ENCODE measurements at places on chromosomes 1 and 21.

GRCh38 chr21:41932191-41932575 lies 21.6 kb downstream of the C2CD2 start:
- no peak for DNase-seq

DNA sequence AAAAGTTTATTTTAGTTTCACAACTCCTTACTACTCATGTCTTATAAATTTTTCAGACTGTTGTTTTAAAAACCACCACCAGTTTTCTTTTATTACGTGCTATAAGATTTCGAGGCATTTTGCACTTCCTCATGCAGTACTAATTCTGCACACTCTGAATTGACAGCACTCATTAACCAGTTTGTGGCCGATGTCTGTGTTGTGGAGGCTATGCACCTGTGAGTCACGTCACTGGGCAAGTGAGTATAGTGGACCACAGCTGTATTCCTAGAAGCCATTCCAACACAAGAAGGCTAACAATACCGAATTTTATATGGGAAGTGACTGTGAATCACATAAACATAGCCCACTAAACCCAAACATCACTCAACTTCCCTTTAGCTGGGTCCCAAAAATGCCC lies 21.0 kb upstream of the SPATA6 start:
- DNase-seq, result no peak

DNA sequence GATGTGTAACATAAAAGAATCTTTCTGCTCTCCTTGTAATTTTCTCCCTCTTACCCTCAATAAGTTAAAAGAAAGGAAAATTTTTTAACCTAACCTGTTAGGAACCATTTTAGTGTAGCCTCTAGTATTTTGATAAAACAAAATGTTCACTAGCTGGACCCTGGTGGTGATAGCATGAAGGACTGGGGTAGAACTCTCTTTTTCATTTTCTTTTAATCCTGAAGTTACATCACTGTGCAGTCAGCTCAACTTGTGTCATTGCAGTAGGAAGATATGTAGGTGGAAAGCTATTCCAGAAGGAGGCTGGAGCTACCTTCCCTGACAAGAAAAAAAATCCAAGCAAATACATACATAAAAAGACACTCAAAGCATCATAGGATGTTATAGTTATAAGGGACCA lies 39.3 kb downstream of the NFIA start:
- DNase-seq, result no peak

- no peak for DNase-seq
These were observed 89.4 kb downstream of the LPAR3 start for GRCh38 chr1:84803604-84804003.

GRCh38 chr1:9714257-9714718 lies 62.8 kb downstream of the PIK3CD start:
- DNase-seq, result no peak

DNA sequence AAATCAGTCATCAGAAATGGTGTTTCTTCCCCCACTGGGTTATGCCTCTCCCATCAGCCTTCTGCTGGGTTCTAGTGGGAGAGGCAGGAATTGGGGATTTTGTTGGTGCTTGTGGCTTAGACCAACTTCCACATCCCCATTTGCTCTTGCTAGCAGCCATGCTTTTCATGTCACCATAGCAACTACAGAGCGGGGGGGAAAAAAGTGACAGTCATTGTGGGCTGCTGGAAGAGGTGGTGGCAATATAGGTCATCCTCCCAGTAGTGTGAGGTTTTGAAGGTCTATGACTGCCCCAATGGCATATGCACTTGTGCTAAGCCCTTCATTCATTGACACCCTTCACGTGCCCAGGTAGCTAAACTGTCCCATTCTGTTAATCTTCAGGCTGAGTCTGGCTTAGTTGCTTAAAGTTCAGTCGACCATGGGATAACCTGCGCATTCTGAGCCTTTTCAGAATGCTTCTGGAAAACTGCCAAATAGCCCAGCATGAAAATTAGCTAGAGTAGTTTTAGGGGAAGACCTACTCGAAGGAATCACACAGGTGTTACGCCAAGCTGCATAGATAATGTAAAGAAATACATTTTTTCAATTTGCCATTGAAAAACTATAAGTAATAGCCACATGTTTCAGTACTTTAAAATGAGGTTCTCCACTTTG lies 53.7 kb upstream of the ZNF326 start:
- no peak for DNase-seq

DNA sequence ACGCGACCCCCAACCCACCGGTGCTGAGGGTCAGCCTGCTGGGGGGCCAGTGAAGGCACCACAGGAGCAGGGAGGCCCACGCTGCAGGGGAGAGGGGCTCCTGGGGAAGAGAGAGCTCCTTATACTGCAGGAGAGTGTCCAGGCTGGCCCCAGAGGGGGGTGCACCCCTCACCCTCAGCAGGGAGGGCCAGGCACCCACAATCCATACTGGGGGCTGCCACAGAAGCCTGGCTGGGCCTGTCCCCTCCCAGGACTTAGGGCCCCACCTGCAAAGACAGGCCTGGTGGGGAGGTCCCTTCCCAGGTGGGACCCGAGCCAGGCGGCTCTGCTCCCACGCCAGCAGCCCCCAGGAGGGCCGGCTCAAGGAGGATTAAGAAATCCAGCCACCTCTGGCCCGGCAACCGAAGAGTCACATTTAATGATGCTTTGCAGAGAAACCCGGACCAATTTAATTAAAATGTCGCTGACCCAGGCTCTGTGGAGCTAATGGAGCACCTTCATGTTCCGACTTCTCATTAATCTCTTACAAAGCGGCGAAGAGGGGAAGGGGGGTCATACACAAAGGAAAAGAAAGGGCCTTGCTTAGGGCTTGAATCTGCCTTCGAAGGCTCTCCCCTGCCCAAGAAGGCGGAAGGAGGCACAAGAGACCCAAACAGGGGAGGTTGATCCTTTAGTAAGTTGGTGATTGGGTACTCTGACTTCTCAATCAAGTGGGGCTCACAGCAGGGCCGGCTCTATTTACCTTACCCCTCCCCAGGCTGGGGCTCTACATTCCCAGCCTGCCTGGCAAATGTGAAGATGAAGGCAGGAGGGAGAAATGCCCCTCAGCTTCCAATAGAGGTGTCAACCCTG lies 25.0 kb downstream of the WNT9A start:
- DNase-seq, result no peak

GRCh38 chr1:70737125-70737524 lies 310.5 kb downstream of the PTGER3 start:
- no peak for DNase-seq
